ENCODE measurements at places on chromosomes 6 and 20.
A peak's percentile ranks its signal among the peaks of the same experiment; 100 is the strongest.

GRCh38 chr6:123276546-123276980, 280.5 kb downstream of the CLVS2 start:
- DNase-seq: no peak

DNA sequence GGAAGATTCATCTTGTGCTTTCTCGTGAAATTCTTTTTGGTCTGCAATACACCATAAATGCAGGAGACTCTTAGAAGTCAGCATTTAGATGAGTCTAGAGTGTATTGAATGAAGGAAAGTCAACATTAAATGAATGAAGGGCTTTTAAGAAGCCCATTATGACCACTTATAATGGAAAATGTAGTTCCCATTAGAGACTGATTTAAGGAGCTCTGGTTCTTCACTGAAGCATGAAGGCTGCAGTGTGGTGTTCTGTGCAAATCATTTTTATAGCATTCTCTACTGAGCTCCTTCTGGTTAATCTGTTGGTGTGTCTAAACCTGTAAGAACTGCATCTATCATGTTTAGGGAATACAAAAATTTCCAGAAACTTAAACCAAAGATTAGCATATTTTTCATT, 19.7 kb downstream of the NCOA7 start:
- no peak for DNase-seq

- no peak for DNase-seq
These were observed 11.1 kb upstream of the CD164 start for GRCh38 chr6:109393157-109393885.

- DNase-seq: no peak
These were observed 21.4 kb upstream of the PI16 start for GRCh38 chr6:36933102-36933501.

DNA sequence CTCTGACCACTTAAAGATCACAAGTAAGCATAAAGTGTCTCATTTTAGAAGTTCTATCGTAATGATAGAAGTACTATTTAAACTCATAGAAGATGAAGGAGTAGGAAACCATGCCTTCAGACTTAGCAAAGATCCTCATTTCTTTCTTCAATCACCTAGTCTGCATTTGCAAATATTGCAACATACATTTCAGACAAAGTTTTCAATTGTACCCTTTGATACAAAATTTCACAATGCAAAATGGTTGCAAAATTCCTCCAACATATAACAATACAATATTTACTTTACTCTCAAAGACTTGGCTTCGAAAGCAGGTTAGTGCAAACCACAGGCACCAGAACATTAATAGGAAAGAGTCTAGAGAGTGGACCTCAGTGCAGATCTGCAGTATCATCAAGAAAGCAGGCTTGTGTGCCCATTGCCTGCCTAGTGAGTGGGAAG, 16.1 kb upstream of the ROS1 start:
- no peak for DNase-seq

DNA sequence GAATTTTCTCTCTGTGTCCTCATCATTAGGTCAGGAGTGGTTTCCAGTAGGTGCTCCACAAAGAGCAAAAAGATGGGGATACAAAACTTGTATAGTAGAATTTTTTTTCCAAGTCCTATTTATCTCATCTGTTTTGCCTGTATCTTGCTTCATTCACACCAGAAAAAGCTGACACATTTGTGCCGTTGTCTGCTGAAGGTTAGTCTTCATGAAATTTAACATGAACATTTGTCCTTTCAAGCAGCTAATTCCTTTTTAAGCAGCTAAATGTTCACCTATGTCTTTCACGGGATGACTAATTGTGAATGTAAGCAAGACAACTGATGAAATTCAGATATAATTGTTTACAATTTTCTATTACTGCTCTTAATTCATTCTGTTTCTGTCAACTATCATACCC, 83.8 kb downstream of the ATXN1 start:
- DNase-seq: no peak

GRCh38 chr20:17572034-17572638, 2.3 kb downstream of the DSTN start:
- no peak for DNase-seq

- DNase-seq: no peak
These were observed 277.2 kb downstream of the CDC5L start for GRCh38 chr6:44664716-44665115.

- DNase-seq: no peak
These were observed 41.7 kb downstream of the ADAT2 start for GRCh38 chr6:143408787-143409162.

DNA sequence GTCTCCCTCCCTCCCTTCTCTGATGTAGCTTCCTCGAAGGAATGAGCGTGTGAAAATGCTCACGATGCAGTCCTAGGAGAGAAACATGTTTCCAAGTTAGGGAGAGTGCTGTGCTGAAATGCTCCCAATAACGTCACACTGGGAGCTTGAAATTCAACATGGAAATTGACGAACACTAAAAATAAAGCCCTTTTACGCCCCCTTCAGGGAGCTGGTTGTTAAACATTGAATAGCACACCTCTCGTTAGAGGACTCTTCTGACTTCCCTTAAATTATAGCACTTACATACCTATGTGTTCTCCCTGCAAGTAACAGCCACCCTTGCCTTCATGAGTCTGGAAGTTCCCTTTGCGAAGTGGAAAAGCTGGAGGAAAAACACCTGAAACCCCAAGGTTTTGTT, 88.6 kb downstream of the BFSP1 start:
- no peak for DNase-seq

GRCh38 chr6:163793011-163793983, 378.8 kb downstream of the QKI start:
- DNase-seq: no peak

DNA sequence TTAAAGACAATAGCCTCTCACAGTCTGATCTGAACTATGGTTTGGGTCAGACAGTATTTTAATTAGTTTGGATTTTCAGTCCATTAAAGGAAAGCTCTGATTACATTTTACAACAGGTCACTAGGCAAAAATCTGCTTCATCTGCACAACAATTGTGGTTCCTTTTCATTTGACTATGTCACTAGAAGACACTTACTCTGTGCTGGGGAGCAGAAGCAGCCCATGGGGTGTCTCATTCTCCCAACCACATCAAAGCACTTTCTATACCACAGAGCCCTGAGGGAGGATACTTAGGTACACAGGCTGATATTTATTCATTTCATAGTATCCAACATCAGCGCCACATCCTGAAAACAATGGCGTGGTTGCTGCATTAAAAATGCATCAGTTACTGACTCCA, 36.6 kb upstream of the HDAC2 start:
- no peak for DNase-seq

GRCh38 chr20:35091816-35092523, 637 bp downstream of the TRPC4AP start:
- DNase-seq: no peak

GRCh38 chr6:109282756-109283155, 99.5 kb downstream of the CD164 start:
- no peak for DNase-seq

GRCh38 chr20:54004445-54004844, 65.9 kb downstream of the BCAS1 start:
- DNase-seq: no peak

GRCh38 chr20:21521596-21522480, 8.0 kb upstream of the NKX2-2 start:
- no peak for DNase-seq

- peak; percentile 47 for DNase-seq
These were observed 84.8 kb upstream of the PLEKHG1 start for GRCh38 chr6:150514806-150515380.

DNA sequence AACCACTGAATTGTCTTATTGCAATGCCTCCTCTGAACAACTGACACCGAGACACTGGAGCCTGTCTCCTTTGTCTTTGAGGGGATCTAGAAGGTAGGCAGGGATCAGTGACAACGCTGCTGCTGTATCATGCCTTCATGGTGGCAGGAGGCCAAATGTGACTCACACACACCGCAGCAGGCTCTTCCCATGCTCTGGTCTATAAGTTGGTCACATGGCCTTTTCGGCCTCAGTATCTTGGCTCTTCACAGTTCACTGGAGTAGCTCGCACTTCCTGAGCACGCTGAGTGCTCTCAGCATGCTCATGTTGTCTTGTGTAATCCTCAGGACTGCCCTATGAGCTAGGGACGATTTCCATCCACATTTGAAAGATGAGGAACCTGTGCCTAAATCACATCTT, 167.4 kb upstream of the PCSK2 start:
- DNase-seq: peak; percentile 91

GRCh38 chr6:35283361-35283760, 14.3 kb upstream of the DEF6 start:
- no peak for DNase-seq

DNA sequence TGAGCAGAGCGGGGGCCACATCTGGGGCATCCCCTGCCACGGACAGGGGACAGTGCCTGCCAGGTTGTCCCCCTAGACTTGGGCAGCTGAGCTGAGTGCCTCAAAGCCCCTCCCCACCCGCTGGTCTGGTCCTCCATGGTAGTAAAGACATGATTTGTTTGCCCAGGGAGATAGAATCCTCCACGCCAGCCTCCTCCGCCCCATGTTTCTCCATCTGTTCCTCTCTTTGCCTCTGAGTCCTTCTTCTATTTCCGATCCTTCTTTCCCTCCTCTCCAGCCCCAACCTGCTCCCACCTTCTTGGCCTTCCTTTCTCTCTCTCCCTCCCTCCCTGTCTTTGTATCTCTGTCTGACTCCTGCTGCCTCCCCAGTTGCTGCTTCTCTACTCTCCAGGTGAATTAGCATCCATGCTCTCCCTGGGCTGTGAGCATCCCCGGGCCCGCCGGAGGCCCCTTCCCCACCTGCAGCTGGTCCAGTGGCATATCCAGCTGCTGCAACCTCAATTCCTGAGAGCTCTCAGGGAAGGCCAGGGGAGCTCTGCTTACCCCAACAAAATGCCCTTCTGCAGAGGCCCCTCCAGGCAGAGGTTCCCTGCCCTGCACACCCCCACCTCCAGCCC, 45.8 kb downstream of the CPNE5 start:
- DNase-seq: no peak

DNA sequence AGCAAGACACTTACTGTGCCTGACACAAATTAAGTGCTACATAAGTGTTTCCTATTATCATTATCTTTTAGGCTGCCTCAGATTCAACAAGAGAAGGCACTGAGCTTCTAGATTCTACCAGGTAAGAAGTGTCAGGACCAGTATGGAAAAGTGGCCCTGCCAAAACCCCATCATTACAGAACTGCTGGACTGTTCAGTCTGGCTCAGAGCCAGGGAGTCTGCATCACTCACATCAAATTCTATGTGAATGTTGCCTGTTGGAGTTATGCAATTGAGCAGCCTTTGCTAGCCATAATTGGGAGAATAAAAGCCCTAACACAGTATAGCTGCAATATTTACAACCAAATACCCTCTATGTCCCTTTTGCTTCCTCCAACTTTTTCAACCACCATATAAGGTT, 70.9 kb downstream of the ATG5 start:
- no peak for DNase-seq

DNA sequence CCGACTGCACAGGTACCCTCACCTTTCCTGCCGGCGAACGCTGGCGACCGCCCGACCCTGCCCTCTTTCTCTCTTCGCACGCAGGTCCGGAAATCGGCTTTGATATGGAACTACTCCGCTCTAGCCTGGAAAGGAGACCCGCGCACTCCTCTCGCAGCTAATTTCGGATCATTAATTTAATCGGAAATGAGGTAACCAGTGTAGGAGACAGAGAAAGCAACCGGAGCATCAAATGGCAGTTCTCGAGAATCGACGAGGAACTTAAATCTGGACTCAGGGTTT, 949 bp upstream of the ATXN1 start:
- no peak for DNase-seq

DNA sequence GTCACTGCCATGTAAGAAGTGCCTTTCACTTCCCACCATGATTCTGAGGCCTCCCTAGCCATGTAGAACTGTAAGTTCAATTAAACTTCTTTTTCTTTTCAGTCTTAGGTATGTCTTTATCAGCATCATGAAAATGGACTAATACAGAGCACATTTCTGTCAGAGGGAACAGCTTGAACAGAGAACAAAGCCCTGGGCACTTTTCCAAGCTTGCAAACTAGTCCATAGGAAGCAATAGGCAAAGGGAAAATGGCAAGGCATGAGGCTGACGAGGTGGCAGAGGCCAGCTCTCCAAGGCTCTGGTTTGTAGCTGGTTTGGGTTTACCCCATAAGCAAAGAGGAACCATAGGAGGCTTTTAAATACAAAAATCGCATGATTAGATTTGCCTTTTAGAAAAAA, 185.1 kb upstream of the HDDC2 start:
- no peak for DNase-seq

- no peak for DNase-seq
These were observed 67.9 kb upstream of the STX16 start for GRCh38 chr20:58583176-58583575.

DNA sequence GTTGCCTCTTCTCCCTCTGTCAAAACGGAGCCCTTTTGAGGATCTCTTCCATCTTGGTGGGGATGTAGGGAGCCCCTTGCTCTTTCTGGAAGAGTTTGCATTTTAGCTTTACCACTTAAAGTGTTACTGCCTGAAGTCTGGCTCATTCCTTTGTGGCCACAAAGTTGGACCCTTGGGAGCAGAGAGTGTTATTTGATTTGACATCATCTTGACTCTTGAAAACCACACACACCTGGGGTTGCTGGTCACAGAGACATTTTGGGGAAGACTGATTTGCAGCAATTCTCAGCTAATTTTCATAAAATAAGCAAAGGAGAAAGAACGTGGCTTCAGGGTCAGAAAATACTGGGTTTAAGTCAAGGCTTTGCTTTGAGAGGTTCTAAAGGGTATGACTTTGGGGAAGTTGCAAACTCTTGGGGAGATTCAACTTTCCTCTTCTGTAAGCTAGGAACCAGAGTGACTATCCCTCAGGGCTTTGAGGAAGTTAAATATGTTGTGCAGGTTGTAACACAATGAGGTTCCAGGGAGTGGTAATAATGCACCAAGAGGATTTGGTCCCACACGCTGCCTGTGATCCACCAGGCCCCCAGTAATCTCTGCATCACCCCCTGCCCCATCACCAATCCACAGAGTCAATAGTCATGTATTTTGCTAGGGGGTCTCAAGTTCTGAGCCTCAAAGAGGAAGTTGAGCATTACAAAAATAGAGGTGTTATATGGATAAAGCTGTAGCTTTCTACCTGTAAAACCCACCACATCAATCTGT, 141.6 kb upstream of the SLC24A3 start:
- no peak for DNase-seq
